ENCODE measurements at places on chromosomes 7 and 10.

- DNase-seq = no peak
Observed at GRCh38 chr10:44032216-44032615, 352.7 kb downstream of the CXCL12 start.

DNA sequence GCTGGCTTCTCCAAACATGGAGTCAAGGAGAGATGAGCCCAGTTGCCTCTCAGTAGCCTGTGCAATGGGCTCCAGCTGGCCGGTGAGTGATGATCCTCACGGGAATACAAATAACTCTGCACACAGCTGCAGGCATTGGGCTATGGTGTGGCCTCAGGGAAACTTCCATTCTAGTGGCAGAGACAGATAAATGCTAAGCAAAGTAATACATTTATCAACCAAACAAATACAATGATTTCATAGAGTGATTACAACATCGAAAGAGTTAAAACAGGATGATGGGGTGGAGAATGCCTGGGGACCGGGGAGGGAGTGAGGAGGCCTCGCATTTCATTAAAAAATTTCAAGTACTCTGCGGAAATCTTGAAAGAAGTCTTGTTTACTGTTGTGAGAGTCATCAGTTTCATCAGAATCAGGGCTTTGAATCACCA lies 15.0 kb upstream of the AKR1B1 start:
- no peak for DNase-seq

- DNase-seq = peak; percentile 81
Observed at GRCh38 chr7:150420987-150421674, 29.3 kb upstream of the GIMAP8 start.

DNA sequence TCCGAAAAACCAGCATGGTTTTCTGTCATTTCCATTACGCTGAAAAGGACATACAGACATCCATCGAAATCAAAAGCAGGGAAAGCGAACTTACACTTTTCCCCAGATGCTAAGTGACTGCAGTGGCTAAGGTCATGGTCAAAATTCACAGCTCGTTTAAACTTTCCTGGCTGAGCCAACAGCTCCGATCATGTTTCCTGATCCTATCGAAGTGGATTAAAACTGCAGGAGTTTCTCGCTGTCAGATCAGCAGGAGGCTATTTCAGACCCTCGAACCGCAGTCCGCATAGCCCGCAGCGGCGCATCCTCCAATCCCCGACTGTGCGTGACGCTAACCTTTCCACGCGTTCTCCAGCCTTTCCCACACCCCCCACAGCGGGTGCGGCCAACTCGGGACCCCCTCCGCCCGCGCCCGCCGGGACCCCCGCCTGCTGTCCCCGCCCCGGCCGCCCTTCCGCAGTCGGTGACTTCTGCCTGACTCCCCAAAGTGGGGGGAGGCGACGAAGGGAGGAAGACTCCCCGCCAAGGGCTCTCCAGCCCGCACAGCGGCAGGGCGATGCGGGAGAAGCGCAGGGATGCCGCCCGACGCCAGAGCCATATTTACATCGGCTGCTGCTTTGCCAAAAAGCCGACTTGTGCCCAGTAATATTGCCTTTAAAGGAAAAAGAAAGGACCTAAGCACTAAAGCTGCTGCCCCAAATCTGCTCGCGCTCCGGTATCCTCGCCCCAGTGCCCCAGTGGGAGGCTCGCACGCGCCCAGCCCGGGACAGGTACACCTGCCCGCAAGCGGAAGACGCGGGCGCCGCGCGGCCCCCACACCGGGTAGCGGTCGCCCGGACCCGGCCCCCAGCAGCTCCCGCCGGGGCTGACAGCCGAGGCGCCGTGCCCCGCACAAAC lies 1.2 kb downstream of the PIP4K2A start:
- DNase-seq = peak; percentile 21

DNA sequence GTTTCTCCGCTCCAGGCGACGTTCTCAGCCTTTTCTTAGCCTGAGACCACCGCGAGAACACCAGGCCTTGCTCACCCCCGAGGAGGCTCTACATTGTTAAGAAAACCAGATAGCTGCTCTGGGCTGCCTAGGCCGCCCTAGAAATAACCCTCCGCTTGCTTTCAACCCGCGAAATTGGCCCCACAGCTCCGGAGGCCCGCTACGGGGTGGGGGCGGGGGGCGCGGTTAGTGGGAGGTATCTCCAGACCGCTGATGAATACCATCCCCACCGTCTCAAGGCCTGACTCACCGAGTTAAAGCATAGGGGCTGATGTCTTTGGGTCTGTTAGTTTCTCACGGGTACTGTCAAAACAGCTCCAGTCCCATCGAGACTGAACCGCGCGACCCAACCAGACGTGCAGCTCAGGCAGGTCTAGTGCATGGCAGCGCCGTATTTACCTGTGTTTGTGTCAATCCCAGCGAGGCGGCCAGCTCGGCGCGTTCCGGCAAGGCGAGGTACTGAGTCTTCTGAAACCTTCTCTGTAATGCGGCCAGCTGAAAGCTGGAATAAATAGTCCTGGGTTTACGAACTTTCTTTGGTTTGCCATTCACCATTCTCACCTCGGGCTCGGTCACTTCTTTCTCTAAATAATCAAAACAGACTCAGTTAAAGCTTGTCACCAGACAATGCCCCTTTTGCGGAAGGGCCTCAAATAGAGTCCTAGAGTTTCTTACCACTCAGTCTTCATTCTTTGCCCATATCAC lies 2.7 kb downstream of the DLX5 start:
- DNase-seq = no peak

DNA sequence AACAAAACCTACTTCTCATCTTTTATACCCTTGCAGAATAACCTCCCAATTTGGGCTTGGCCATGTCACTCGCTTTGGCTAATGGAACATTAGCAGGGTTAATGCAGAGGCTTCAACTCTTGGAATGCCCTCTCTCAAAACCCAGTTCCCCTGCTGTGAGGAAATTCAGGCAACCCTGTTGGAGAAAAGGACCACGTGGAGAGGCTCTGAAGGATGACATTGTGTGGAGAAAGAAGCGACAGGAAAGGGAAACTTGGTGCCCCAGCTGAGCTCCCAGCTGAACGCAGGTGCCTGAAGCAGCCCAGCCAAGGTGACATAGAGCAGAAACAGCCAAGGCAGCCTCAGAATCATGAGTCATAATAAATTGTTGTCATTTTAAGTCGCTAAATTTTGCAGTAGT lies 214.2 kb upstream of the GHITM start:
- no peak for DNase-seq

- DNase-seq = no peak
Observed at GRCh38 chr10:67015225-67015624, 89.4 kb downstream of the LRRTM3 start.

DNA sequence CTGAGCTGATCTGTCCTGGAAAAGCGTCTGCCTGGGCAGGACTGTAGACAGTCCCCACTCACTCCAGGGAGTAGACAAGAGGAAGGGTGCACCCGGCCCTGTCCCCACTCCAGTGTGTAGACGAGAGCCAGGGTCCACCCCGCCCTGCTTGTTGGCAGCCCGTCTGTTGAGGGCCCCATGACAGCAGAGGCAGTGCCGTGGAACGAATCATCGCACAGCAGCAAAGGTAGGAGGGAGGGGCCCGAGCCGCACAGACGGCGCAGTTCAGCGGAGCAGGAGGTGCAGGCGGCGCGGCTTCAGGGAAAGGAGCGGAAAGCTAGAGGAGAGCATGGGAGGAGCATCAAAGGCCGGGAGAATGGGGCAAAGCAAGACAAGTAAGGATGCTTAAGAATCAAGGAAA lies 93.0 kb downstream of the DYNC2I1 start:
- DNase-seq = no peak

DNA sequence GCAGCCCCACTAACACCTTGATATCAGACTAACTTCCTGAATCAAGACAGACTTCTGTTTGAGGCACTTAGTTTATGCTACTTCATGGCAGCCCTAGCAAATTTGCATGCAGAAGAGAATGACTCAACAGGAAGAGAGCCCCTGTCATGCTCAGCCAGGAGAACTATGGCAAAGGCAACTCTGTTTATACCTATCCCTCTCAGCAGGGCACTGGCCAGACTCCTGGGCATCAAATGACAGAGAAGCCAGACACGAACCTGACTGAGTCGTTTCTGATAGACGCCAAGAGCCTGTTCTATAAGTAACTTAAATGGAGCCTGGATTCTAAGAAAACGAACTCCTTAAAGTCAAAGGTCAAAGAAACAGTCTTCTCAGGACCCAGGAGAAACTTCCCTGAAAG lies 50.9 kb upstream of the UNC5B start:
- no peak for DNase-seq

DNA sequence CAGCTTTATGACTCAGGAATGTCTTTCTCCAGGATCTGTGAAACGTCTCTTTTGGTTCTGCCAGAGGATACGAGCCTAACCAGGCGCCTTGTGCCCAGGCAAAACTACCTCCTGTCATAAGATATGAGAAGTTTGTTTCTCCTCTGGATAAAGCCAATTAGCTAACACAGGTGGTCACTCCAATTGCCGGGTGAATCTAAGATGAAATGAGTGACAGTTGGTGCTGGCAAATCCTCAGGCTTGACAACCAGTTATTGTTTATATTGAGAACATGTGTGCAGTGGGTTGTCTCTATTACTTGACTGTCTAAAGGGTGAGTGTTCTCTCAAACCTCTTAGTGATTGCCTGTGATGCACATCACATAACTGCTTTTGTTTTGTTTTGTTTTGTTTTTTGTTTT lies 449.1 kb downstream of the XPNPEP1 start:
- DNase-seq = no peak

DNA sequence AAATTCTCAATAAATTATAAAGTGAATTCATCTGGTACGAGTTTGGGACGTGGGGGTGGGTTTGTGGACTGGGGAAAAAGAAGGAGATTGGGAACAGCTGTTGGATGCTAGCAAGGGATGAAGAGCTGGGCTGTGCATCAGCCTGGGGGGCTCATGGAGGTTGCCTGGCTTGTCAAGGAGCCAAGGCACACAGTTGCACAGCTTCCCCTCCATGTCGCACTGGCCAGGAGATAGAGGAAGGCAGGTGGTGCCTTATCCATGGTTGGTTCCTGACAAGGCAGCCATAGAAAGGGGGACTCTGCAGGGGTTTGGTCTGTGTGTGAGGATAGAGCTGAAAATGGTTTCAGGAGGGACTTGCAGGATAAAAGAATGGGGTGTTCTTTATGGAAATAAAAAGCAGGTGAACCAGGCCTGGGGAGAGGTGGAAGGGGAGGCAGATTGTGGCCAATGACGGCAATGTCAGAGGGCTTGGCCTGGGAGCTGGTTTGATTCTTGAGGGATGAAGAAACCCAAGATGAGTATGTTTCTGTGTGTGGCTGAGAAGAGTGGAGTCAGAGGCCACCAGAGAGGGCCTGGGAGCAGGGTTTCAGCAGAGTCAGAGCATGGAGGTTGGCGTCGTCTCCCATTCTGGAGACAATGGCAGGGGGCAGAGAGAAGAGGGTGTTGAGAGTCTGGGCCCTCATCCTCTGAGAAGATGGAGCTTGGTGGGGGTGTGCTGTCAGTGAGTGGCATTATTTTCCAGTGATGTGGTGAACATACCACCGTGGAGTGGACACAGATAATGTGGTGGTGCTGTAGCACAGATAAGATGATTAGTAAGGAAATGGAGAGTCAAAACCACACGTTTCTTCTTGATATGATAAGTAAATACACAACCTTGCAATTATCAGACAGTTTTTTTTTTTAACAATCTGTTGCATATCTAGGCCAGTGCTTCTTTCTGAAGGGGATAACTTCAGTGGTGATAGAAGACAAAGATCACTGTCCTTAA lies 108.2 kb downstream of the PTPN20 start:
- DNase-seq = no peak

- DNase-seq = peak; percentile 71
Observed at GRCh38 chr7:5248201-5248885, 34.4 kb upstream of the SLC29A4 start.

DNA sequence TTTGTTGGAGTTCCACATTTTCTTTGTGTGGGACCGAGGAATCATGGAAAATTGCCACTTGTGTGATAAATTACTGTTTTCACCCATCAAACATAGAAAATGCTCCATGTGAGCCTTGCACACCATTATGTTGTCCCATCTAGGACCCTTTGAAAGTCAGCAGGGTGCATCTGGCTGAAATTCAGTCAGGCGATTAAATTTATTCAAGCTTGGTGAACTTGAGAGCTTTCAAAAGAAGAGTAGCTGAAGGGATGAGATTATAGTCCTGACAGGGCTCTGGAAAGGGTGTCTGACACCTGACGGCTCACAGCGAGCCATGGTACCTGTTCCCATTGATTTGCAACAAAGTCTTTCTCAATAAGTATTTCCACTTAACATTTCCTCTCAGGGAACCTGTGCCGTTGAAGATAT lies 399.7 kb upstream of the ETV1 start:
- DNase-seq = no peak

GRCh38 chr10:117096599-117097201 lies 41.4 kb downstream of the VAX1 start:
- DNase-seq = no peak

Measured in uterus (tissue), 4 donors.